ENCODE measurements at places on chromosomes 7 and 10. TPM values are rescaled to one million over a fixed set of nuclear protein-coding genes. Genes with fewer than 3 reads are reported as not detected.
A peak's percentile ranks its signal among the peaks of the same experiment; 100 is the strongest.

DNA sequence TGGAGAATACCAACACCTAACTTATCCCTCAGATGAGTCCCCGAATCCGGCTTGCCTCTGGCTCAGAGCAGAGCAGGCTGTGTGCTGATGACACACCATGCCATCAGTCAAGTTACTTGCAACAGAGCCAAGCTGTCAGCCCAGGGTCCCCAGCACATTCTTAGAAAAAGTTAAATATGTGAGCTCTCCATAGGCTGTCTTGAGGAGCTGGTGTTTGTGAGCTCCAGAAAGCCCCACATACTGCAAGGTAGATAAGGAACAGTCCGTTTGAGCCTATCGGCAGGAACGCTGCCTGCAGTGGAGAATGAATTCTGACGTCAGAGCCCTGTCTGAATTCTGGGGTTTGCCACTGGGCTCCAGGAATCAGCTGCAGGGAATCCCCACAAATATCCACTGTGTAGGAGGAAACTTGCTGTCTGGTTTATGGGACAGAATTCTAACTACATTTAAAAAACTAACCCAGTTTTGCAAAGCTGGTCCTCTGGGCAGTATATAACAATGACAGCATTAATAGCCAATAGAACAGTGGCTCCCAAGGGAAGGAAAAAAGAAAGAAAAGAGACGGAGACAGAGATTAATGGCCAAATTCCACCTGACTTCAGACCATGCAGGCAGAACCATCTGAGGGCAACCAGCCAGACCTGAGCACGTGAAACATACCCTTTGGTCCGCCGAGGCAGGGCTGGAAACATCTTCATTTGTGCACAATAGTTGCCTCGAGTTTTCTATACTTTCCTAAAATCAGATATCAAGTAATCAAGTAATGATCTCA, 3.6 kb downstream of the SFXN4 start:
- peaks cover 14% of the 10 kb centered on the region for H3K4me1 ChIP-seq
- peak; percentile 23 for DNase-seq
- no peak overlapping the region for H3K4me3 ChIP-seq
- H3K27ac ChIP-seq: no peak overlapping the region

- H3K36me3 ChIP-seq: no peaks in the 10 kb centered on the region
- no peaks in the 10 kb centered on the region for H3K27me3 ChIP-seq
- no peak overlapping the region for H3K4me3 ChIP-seq
- no peak for DNase-seq
- H3K27ac ChIP-seq: no peak overlapping the region
Measured at GRCh38 chr10:30674796-30675195, 45.2 kb upstream of the LYZL2 start.

- H3K27ac ChIP-seq: no peak overlapping the region
- H3K4me3 ChIP-seq: no peak overlapping the region
- H3K4me1 ChIP-seq: peaks cover 36% of the 10 kb centered on the region
- no peaks in the 10 kb centered on the region for H3K36me3 ChIP-seq
- DNase-seq: no peak
Measured at GRCh38 chr10:114516356-114516755, 112.1 kb upstream of the AFAP1L2 start.

GRCh38 chr10:33478675-33479125, 144.2 kb upstream of the NRP1 start:
- no peak overlapping the region for H3K27ac ChIP-seq
- no peak overlapping the region for H3K4me3 ChIP-seq
- DNase-seq: no peak
- H3K4me1 ChIP-seq: 0 out of 2 replicates have a peak, but pooled peaks cover 8% of the 10 kb centered on the region
- no peaks in the 10 kb centered on the region for H3K36me3 ChIP-seq

- no peaks in the 10 kb centered on the region for H3K4me1 ChIP-seq
- H3K27ac ChIP-seq: no peak overlapping the region
- H3K4me3 ChIP-seq: no peak overlapping the region
- H3K36me3 ChIP-seq: no peaks in the 10 kb centered on the region
- H3K27me3 ChIP-seq: no peaks in the 10 kb centered on the region
- DNase-seq: peak; percentile 13
Measured at GRCh38 chr10:71638064-71638821, 81.3 kb downstream of the C10orf105 start.

GRCh38 chr7:151539088-151539671, 19.5 kb upstream of the RHEB start:
- no peaks in the 10 kb centered on the region for H3K4me1 ChIP-seq
- H3K27ac ChIP-seq: no peak overlapping the region
- DNase-seq: no peak
- no peak overlapping the region for H3K4me3 ChIP-seq
- H3K27me3 ChIP-seq: no peaks in the 10 kb centered on the region
- no peaks in the 10 kb centered on the region for H3K36me3 ChIP-seq

MINPP1 gene
- total RNA-seq: 13.6 TPM

STOX1 gene
- total RNA-seq: 1.4 TPM
